ENCODE measurements at places on chromosomes 3 and 15.
A peak's percentile ranks its signal among the peaks of the same experiment; 100 is the strongest.

DNA sequence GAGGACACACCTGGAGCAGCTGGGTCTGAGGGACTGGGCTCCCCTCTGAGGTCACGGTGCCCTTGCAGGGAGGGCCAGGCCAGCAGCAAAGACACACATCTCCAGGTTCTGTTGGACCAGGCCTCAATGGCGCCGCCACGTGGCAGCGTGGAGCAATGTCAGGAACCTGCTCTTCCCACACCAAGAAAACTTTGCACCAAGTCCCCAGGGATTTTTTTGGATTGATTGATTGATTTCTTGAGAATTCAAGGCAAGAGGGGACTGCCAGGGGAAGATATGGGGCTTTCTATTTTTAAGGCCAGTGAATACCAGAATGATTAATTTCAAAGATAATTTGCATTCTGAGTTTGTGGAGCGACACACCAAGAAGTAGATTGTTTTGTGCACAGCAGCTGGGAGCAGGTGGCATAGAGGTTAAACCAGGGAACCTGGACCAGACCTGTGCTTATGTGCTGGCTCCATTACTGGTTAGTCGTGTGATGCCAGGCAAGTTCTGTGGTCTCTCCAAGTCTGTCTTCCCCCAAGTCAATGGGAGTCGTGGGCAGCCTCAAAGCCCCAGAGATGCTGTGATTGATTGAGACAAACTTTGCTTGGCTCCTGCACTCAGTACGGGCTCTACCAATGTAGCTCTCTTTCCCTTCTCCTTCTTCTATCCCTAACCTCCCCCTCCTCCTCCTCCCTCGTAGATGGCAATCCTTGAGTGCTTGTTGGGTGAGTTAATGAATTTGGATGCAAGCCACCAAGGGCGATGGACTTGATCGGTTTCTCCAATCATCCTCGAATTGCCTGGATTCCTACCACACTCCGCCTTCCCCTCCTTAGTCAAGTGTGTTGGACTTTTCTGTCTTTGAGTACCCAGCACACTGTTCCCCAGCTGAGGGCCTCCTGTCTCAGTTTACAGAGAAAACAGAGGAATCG, 96.2 kb upstream of the TRPM1 start:
- DNase-seq, result no peak

GRCh38 chr3:133525435-133525834, 48.1 kb upstream of the CDV3 start:
- DNase-seq, result no peak

DNA sequence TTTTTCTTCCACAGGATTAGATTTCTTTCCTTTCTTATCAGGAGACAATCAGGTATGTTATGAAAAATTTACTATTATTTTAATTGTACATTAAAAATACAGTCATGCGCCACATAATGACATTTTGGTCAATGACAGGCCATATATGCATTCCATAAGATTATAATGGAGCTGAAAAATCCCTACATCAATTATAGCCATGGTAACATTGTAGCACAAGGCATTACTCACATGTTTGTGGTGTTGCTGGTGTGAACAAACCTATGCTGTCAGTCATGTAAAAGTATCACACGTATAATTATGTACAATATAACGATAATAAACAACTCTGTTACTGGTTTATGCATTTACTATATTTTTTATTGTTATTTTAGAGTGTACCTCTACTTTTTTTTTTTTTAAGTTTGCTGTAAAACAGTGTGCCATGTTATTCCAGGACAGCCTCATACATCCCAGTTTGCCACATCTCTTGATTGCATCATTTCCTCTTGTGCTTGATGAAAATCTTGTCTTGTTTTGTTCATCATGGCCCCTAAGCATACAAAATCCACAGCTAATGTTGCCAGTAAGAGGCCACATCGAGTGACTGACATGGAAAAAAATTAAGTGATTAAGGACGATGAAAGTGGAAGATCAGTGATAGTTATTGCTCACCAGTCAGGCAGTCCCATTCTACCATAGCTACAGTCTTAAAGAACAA, 21.4 kb downstream of the CALML4 start:
- DNase-seq, result no peak

DNA sequence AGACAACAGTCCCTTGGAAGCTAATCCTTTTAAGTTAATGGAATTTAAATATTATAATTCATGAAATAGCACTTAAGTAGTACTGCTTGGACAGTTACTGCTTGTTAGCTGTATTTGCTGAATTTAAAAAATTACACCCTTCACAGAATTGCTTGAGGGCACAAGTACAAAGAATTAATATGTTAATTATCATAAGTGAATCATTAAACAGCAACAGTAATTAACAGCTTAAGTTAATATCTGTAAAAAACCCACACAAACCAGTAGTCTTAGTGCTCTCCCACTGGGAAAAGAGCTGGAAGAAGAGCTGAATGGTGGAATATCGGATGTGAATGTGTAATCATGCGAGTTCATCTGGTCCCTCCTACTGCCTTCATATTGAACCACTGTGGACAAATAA, 232.0 kb downstream of the CD47 start:
- DNase-seq, result no peak

DNA sequence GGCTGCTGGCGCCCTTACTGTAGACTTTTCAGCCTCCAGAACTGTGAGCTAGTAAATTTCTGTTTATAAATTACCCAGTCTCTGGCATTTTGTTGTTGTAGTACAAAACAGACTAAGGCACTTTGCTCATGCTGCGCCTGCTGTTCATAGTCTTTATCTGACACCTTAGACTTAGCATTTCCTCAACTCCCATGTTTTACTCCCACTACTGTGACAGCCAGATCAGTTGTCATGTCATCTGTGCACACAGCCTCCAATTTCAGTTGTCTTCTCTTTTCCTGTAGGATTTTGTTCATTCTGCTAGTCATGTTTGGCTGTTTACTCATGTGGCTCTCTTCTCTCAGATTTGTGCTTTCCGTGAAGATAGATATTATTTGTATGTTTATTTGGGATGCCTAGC, 62.0 kb downstream of the TCF12 start:
- DNase-seq, result no peak

GRCh38 chr3:153144071-153144470, 18.0 kb upstream of the RAP2B start:
- DNase-seq, result no peak

- DNase-seq, result no peak
Measured at GRCh38 chr3:133375403-133375745, 24.5 kb upstream of the BFSP2 start.

DNA sequence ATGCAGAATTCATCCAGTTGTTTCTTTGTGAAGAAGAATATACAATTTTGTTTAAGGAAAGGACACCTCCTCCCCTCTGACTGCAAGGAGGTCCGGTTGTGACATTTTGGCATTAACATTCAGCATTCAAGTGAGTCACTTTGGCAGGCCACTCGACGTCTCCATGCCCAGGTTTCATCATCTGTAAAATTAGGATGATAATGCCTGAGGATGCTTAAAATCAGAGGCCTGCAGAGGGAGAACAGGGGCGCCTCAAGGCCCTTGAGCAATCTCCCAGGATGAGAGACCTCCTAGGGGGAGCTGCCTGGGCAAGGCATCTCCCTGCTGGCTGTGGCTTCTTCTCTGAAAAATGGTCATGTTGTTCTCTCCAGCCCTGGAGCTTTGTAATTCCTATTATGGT, 236.0 kb downstream of the CACNA2D3 start:
- no peak for DNase-seq

DNA sequence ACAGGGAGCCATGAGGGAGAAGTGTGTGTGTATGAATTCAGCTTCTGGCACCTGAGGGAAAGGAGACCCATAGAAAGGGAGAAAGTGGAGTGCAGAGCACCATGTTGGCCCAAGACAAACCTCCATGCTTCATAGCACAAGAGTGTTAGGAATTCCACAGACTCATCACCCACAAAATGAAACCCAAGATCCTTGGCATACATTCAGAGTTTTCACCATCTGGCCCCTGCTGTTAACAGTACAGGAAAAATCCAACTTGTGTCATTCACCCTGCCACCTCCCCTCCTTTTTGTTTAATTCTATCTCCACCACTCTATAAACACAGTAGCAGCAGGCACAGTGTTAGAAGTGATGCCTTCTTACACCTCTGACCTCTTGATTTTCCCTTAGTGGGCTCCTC, 60.0 kb upstream of the MNS1 start:
- DNase-seq, result no peak

- DNase-seq, result no peak
Measured at GRCh38 chr3:114863848-114864247, 283.2 kb downstream of the ZBTB20 start.

DNA sequence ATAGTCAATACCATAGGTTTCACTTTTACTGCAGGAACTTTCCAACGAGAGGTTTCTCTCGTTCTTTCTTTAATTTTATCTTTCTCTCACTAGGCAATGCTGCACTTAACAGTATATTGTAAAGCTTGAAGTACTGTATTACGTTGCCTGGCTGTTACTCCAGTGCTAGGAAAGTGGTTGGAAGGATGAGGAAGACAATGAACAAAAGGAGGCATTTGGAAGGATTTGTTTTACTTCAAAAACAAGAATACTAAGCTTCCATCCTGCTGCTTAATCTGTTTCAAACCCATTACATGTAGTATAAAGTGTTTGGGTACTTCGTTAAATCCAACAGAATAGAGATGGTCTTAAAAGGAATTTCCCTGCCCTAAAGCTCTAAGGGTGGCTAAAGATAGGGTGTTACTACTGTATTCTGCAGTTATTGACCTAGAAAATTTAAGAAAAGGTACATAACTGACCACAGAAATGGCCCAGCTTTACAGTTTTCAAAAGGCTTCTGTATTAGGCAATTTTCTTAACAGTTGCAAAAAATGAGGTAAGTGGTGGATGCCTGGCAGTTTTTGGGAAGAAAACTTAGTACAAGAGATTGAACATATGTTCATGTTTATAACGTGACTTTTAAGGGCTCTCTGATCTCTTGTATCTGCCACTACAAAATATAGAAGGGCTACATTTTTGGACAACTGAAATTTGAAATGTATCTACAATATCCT, 785 bp upstream of the IFT57 start:
- DNase-seq, result no peak

- DNase-seq, result no peak
Measured at GRCh38 chr15:78223396-78224022, 10.9 kb downstream of the ACSBG1 start.

DNA sequence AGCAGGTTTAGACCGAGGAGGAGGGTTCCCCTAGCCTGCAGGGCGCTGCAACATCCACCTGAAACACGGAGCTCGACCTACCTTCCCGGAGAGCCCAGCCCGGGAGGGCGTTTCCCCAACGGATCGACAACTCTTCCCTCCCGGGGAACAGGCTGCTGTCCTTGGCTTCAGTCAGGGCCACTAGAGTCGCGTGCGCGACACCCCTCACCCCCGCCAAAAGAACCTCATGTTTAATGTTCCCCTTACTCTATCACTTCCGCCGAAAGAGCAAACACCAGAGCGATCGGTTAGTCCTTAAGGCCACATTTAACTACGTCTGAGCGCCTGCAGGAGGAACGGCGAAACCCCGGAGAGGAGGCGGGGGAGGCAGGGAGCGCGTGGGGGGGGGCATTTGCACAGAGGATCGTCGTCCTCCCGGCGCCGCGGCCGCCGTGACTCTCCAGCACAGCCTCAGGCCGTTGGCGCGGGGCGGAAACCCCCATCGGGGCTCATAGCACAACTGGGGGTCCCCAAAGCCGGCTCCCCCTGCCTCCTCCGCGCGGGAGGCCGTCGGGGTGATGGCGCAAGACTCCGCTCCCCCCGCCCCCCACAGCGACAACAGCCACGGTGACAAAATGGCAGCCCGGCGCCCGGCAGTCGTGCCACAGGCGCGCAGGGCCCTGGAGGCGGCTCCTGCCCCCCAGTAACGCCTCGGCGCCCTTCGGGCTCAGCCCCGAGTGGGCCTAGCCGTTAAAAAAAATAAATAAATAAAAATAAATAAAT, 3.2 kb downstream of the ANP32A start:
- peak; percentile 57 for DNase-seq

GRCh38 chr15:59366333-59367021, 6.2 kb downstream of the MYO1E start:
- DNase-seq, result no peak

- no peak for DNase-seq
Measured at GRCh38 chr3:133675631-133676335, 14.0 kb upstream of the TOPBP1 start.

GRCh38 chr15:72382146-72382545, 6.3 kb upstream of the HEXA start:
- DNase-seq, result no peak

DNA sequence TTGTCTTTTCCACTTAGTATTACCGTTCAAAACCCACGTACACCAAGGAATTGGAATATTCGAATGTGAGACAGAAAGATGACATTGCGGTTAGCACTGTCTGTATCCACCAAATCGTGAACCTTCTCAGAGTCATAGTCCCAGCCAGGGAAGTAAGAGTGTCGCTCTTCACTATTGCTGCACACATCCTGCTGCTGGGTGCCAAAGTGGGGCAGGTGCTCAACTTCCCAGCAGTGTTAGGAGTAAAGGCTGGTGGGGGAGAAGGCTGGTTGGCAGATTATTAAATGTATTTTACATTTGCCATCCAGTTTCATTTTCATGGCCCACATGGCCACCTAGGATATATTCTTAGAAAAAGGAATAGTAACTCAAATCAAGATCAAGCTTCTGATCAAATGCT, 65.1 kb downstream of the PTPRG start:
- DNase-seq, result no peak

DNA sequence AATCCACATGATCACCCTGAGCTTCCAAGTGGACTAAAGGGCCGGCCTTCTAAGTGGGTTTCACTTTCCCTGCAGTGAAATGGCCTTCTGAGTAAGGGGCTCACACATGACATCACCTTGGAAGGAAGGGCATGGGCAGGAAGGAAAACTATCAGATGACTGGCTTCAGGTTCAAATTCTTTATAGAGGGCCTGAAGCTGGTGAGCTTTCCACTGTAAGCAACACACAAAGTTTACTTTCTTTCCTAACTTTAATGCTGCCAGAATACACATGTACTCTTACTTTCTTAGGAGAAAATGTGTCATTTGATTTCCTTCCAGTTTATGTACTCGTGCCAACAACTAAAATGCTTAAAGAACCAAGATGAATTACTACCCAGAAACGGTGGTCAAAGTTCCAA, 475.6 kb downstream of the FOXP1 start:
- no peak for DNase-seq

DNA sequence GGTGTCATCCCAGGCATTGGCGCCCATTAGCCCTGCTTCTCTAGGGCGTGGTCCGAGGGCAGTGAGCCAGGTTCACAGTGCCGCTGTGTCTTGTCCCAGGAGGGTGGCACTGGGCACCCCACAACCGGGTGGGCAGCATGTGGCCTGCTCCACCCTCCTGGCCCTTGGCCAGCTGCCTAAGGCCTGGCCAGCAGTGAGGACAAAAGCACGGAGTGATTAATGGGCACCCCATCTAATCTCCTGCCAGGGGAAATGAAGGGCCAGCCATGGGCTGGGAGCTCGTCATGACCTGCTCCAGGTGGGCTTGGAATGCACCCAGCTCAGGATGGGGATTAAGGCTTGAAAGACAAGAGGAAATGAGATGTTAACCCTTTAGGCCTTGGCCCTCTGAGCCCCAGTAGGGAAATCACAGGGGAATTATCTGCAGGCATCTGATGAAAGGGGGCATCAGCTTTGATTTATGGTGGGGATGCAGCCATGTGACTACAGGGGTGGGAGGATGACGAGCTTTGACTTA, 5.2 kb downstream of the THSD4 start:
- no peak for DNase-seq

GRCh38 chr3:71926262-71926600, 141.3 kb upstream of the PROK2 start:
- DNase-seq, result no peak

- no peak for DNase-seq
Measured at GRCh38 chr3:11477407-11477911, 166.3 kb downstream of the VGLL4 start.

- no peak for DNase-seq
Measured at GRCh38 chr15:38187630-38188313, 64.9 kb upstream of the SPRED1 start.

GRCh38 chr3:157438194-157438730, 1.6 kb downstream of the PTX3 start:
- DNase-seq, result no peak

Data from activated T-helper 1 cell treated with anti-CD3 and anti-CD28 coated beads, Interleukin-2, amount 50 U/mL, for 16 hours (primary cell).